GM12865 (cell line): ENCODE measurements at places on chromosomes 12 and 14.

DNA sequence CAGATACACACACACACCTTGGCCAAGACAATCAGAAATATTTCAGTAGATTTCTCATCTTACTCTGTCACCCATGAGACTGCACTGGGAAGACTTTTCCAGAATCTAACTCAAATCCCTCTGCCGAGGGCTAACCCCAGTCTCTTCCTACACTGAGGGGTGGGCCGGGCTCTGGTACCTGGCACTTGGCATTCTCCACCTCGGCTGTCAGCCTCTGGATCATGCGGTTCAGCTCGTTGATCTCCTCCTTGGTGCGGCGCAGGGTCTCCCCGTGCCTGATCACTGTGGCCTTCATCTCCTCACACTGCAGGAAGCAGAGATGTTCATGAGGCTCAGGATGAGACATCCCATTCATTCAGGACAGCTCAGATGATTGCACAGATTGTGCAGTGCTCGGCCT lies 4.9 kb downstream of the KRT83 start:
- DNase-seq, result no peak

DNA sequence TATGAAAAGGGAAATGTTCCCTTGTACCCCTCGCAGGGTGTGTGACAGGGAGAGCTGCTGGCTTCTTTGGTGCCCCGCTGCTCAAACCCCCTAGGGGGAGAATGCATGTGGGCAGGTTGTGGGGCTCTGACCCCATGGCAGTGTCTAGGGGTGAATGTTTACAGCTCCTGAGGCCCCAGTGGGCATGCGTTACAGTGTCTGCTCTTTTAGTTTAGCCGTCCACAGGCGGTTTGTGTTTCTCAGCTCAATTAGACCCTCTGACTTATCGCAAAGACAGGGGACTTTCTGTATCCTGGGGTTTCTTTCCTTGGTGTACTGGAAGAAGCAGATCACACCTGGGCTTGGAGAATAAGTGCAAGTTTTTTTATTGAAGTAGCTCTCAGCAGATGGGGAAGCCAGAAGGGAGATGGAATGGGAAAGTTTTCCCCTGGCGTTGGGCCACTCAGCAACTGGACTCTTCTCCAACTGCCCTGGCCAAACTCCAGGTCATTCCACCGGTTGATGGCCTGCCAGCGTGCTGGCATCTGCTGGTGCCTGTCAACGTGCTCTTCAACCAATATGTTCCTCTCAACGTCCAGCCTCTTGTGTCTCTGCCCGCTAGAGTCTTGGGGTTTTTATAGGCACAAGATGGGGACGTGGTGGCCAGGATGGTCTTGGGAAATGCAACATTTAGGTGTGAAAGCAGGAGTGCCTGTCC lies 720.9 kb downstream of the FSCB start:
- no peak for DNase-seq

DNA sequence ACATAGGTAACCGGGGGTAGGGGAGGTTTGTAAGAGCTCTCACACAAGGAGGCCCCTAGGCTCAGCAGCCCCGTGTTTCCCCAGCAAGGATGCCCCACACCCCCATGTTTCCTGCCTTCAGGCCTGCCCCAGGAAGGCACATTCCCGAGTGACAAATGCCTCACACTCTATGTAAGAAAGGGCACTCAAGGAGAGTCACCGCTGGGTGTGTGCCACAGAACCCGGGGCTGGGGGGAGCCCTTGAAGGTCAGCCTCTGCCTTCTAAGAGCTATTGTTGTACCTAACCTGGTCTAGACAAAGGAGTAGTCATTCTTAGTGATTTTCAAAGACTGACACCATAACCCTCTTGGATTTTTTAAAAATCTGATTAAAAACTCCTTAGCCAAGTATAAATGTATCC lies 333.6 kb downstream of the DPF3 start:
- DNase-seq, result no peak

GRCh38 chr12:131607658-131608447 lies 103.0 kb upstream of the SFSWAP start:
- peak; percentile 69 for DNase-seq

GRCh38 chr12:26608706-26609105 lies 224.3 kb downstream of the ITPR2 start:
- no peak for DNase-seq

DNA sequence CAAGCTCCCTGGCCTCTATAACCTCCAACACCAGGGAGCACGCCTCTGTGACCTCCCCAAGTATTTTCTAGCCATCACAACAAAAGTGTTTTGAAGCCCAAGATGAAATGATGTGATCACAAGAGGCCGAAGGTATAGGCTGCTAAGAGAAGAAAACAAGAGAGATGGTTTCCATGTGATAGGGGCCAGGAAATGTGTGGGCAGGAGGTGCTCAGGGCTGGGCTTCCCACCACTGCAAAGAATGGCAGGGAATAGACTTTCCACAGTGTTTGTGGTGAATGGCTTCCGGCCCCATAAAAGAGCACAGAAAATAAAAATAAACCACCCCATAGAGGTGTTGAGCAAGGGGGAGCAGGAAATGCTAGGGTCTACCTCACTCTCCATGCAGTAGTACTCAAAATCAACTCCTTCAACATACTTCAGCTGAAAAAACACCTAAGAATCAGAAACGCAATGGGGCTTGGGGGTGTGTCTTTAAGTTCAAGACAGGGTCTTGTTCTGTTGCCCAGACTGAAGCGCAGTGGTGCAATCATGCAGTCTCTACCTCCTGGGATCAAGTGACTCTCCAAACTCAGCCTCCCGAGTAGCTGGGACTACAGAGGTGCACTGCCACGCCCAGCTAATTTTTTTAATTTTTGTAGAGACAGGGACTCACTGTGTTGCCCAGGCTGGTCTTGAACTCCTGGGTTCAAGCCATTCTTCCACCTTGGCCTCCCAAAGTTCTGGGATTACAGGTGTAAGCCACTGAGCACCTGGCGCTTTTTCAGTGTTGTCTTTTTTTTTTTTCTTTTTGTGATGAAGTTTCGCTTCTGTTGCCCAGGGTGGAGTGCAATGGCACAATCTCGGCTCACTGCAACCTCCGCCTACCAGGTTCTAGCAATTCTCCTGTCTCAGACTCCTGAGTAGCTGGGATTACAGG lies 27.1 kb downstream of the DAD1 start:
- DNase-seq, result peak; percentile 75

DNA sequence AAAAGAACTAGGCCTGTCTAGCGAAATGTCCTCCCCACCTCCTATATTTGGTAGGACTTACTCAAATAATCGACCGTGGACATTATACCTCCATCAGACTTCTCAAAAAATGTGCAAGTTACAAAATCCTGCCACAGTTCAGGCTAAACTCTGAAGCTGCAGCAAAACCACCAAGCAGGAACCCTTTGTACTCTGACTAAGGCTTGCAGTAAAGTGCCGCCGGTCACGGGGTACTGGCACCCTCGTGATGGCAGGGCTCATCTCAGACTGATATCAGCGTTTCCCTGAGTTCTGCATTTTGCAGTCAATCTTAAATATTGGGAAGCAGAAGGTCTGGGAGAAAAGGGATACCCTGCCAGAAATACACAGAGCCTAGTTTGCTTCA lies 17.1 kb downstream of the SLC11A2 start:
- DNase-seq, result no peak

DNA sequence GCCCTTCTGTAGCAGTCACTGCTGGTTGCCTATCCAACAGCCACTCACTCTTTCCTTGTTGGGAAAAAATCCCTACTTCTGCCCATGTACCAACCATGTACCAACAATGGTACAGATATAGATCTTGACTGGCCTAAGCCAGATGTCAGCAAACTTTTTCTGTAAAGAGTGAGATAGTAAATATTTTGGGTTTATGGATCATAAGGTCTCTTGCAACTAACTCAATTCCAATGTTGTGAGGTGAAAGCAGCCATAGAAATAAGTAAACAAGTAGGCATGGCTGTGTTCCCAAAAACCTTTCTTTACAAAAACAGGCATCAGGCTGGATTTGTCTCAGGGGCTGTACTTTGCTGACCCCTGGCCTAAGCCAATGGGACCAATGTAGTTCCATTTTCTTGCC lies 73.5 kb downstream of the ARMH4 start:
- DNase-seq, result no peak

DNA sequence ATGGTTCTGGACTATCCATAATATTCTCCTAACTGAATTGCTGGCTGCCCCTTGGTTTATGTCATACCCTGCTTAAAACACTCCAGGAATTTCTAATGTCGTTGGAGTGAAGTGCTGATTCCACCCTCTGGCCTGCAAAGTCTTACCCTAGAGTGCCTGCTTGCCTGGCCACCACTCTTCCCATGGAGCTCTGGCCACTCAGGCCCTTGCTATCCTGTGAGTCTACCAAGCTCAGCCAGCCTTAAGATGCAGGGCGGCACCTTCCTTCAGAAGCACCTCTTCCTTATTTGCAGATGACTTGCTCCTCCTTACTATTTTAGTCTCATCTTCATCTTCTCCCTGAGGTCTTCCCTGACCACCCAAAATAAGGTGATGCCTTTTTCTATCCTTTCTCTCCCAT lies 35.3 kb downstream of the SLC6A15 start:
- DNase-seq, result no peak

- peak; percentile 89 for DNase-seq
Observed at GRCh38 chr14:49687942-49688700, at the start of gene POLE2. Gene POLE2 (minus strand): TSS chr14:49688214. CDS start chr14:49688203, 11 bp downstream.

- no peak for DNase-seq
Observed at GRCh38 chr12:25752710-25753309, 199.7 kb upstream of the LMNTD1 start.

GRCh38 chr12:6463216-6463615 lies 7.3 kb downstream of the VAMP1 start:
- no peak for DNase-seq

DNA sequence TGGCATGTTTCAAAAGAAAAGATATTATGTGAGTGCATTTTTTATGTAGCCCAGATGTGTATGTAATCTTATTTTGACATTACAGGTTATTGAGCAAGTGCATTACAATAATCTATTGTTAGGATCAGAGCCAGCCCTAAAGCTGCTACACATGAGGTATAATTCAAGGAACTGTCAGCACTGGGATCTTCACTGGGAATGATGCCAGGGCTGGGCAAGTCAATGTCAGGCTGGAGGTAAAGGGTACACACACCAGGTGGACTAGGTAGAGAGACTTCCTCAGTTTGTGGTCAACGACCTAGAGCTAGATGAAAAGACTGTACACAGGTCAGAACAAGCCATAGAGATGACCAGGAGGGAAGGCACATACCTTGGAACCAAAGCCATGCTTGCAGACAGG lies 15.4 kb downstream of the TRIM9 start:
- no peak for DNase-seq

DNA sequence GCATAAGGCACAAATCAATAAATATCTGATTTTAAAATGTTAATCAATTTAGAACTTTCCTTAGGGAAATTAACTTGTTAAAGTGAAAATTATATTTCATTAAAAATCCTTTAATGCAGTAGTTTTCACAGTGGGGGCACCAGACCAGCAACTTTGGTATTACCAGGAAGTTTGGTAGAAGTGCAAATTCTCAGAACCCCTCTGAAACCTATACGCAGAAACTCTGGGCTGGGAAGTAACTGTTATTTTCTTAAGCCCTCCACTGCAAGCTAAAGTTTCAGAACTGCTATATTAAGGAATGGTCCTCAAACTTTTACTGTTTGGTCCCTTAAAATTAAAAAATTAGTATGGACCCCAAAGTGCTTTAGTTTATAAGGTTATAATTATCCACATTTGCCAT lies 35.7 kb downstream of the GNPTAB start:
- no peak for DNase-seq

DNA sequence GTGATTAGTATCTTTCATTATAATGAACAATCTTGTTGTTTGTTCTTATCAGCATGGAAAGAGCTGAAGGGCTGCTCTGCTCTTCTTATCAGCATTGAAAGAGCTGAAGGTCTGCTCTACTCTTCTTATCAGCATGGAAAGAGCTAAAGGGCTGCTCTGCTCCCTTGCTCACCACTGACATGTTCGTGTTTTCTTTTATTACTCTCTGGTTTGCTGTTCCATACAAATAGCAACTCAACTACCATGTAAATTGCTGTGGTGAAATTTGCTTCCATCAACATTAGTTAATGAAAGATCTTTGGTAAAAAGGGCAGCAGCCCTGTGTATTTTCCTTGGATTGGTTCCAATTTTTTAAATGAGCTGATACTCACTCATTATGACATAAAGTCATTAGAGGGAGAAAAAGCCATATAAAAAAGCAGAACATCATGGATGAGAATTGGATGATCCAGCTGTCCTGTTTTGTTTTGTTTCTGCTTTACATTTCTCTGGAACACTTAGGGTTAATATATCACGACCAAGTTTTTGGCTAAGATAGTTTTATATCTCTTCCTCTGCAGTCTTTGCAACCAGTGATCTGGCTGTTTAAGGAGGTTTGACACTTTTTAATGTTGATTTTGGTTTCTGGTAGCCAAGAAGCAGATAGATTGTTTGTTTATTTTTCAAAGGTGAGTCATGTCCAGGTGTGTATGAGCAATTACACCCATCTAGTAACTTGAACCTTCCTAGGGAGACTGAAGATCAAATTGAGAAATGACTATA lies 356.6 kb downstream of the CEP128 start:
- DNase-seq, result no peak

DNA sequence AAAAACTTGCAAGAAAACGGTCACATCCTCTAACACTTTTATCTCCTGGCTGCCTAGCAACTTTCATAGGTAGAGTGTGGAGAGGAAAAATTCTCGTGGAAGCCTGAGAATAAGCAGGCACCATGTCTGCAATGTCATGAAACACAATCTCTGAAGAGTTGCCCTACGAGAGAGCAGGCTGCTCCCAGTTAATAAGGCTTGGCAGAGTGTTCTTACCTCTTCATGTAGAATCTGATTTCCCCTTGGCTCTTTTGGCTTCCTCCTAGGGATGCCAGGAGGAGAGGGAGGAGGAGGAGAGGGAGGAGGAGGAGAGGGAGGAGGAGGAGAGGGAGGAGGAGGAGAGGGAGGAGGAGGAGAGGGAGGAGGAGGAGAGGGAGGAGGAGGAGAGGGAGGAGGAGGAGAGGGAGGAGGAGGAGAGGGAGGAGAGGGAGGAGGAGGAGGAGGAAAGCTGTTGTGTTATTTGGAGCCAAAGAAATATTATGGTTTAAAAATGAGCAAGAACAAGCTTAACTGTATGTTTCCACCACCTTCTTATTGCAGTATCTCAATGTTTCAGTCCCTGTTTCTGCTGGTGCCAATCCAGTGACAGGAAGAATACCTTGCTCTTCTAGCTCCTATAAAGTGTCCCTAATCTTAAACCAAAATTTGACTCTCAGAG lies 52.9 kb downstream of the EGLN3 start:
- DNase-seq, result no peak

- no peak for DNase-seq
Observed at GRCh38 chr12:3110578-3110977, 33.4 kb downstream of the TSPAN9 start.
